ENCODE measurements at places on chromosomes 6 and 20.

- DNase-seq, result no peak
Observed at GRCh38 chr6:115270953-115271352, 789.7 kb downstream of the FRK start.

DNA sequence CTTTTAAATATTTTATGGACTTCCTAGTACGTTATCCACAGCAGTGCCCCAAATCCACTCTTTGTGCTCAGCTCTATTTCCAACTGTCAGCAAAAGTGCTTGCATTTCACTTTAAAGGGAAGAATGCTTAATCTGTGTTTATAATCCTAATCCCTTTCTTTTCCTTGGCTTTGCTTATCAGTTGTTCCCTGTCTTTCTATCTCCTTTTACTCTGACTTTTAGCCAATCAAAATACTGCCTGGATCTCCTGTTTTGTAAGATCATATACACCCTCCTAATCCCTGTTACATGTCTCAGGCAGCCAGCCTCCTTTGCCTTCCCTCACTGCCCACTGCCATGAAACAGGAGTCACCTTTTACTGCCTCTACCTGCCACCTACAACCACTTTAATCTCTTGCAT lies 102.9 kb downstream of the AIG1 start:
- no peak for DNase-seq

- no peak for DNase-seq
Observed at GRCh38 chr20:4401601-4402000, 320.1 kb upstream of the PRND start.

- DNase-seq, result no peak
Observed at GRCh38 chr6:31081872-31082271, 30.5 kb downstream of the C6orf15 start.

DNA sequence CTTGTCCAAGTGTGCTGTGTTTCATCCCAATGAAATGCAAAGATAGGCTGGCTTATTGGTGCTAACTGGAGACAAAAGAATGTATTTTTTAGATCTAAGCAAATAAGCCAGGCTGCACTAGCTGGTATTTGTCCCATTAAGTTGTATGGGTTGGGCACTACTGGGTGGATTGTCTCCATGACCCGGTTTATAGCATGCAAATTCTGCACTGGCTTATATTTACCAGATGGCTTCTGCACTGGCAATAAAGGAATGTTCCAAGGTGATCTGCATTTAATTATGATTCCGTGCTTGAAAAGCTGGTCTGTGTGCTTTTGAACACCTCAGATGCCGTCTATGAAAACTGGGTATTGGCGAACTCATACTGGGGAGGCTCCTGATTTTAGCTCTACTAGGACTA lies 61.4 kb upstream of the MOCS1 start:
- no peak for DNase-seq

DNA sequence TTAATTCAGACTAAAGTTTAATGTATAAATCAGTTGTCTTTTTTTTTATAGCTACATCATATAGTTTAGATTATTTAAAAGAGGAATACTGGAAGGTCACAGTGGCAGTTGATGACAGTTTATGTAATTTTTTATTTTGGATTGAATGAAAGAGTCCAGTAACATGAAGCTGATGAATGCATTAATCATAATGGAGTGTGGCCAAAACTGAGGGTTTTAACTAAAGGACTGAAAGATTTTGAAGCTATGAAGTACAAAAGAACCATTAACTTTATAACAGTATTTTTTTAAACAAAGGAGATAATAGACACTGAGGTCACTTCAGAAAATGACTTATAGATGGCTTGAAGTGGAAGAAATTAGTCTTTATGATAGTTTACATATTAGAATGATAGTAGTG lies 41.3 kb downstream of the TRMT11 start:
- DNase-seq, result no peak

GRCh38 chr6:20564777-20565176 lies 30.5 kb downstream of the CDKAL1 start:
- DNase-seq, result no peak

GRCh38 chr6:4923081-4923480 lies 80.8 kb downstream of the RPP40 start:
- no peak for DNase-seq

GRCh38 chr6:113876695-113877094 lies 19.6 kb downstream of the MARCKS start:
- DNase-seq, result no peak
